ENCODE measurements at places on chromosomes 2 and 18. TPM values are rescaled to one million over a fixed set of nuclear protein-coding genes. Genes with fewer than 3 reads are reported as not detected.

Gene SAG
- not detected for total RNA-seq

Gene LHCGR
- not detected for total RNA-seq

Gene AGXT
- total RNA-seq = not detected

Gene IL1B
- 0.24 TPM for total RNA-seq

Gene HTRA2
- total RNA-seq = 45.7 TPM

Gene SLC14A1
- total RNA-seq = 0.08 TPM

Gene GREB1
- total RNA-seq = 2.8 TPM

Gene OXER1
- not detected for total RNA-seq

Gene SKA1
- total RNA-seq = 12.0 TPM

Gene C18orf63
- not detected for total RNA-seq

Gene TCF7L1
- total RNA-seq = 6.7 TPM

Gene GPR75
- total RNA-seq = 1.8 TPM

Gene ICA1L
- total RNA-seq = 1.4 TPM

Gene CRACDL
- total RNA-seq = 0.97 TPM

Gene LIMS2
- 5.6 TPM for total RNA-seq

Gene SP9
- total RNA-seq = 3.2 TPM

Gene GPAT2
- total RNA-seq = not detected

Gene RBKS
- total RNA-seq = 7.4 TPM

Gene COLEC11
- total RNA-seq = 0.61 TPM

Gene CCDC74B
- total RNA-seq = 4.4 TPM

Gene CD28
- not detected for total RNA-seq

Gene ICOS
- total RNA-seq = not detected

Gene UGT1A4
- total RNA-seq = 0.06 TPM

Gene IL36RN
- total RNA-seq = 0.14 TPM

Gene ADD2
- 28.7 TPM for total RNA-seq

Gene KIF5C
- total RNA-seq = 0.43 TPM

Gene DHRS9
- total RNA-seq = 2.8 TPM

Gene ALLC
- total RNA-seq = 0.06 TPM

Gene NEU2
- total RNA-seq = not detected

Gene PPP1R1C
- total RNA-seq = 2.2 TPM

Gene MRPL19
- 76.0 TPM for total RNA-seq

Gene ANKRD53
- 0.11 TPM for total RNA-seq

Gene TMEM185B
- 50.1 TPM for total RNA-seq

Gene MBD1
- 38.6 TPM for total RNA-seq

Gene GALNT5
- 2.8 TPM for total RNA-seq

Gene FNDC4
- 5.3 TPM for total RNA-seq

Gene FASTKD2
- 34.4 TPM for total RNA-seq

Gene LAMA1
- total RNA-seq = 0.07 TPM

Gene SRD5A2
- 0.01 TPM for total RNA-seq

Gene EPB41L3
- 0.31 TPM for total RNA-seq

Gene CELF4
- 0.10 TPM for total RNA-seq

Gene VSNL1
- total RNA-seq = not detected

Gene DNAJC5G
- total RNA-seq = not detected

Gene UBE2E3
- total RNA-seq = 70.0 TPM

Gene ACOXL
- not detected for total RNA-seq

Gene TRAK2
- 12.6 TPM for total RNA-seq

Gene IL1F10
- not detected for total RNA-seq

Gene ZFAND2B
- 19.9 TPM for total RNA-seq

Gene SERPINB7
- total RNA-seq = 1.7 TPM

Gene ZNF397
- total RNA-seq = 4.9 TPM

Gene ARHGAP28
- total RNA-seq = 0.07 TPM

Gene MEP1B
- total RNA-seq = 0.07 TPM

Gene ZNF407
- total RNA-seq = 2.8 TPM

Gene RIT2
- not detected for total RNA-seq

Gene BBS5
- 6.1 TPM for total RNA-seq

Gene CYP1B1
- 6.9 TPM for total RNA-seq

Gene TMEM178A
- total RNA-seq = 0.14 TPM
